Nasal cavity respiratory epithelium epithelial cell of viscerocranial mucosa (primary cell): ENCODE measurements at places on chromosomes 2 and 18. TPM values are rescaled to one million over a fixed set of nuclear protein-coding genes. Genes with fewer than 3 reads are reported as not detected.

The KCNE4 gene
- total RNA-seq: 0.14 TPM in 1 of 2 replicates, not detected in the other

The CD8A gene
- 0.07 TPM in 1 of 2 replicates, not detected in the other for total RNA-seq

The FAM117B gene
- total RNA-seq: 4.8 and 11.9 TPM in 2 replicates

The CD207 gene
- total RNA-seq: not detected in 2 replicates

The CDH19 gene
- total RNA-seq: under 0.01 TPM in 1 of 2 replicates, not detected in the other

The RPS27A gene
- total RNA-seq: 580 and 1,143 TPM in 2 replicates

The DPYSL5 gene
- total RNA-seq: not detected in 2 replicates

The CCBE1 gene
- total RNA-seq: 0.28 and 2.1 TPM in 2 replicates

The NYAP2 gene
- total RNA-seq: under 0.01 TPM in 1 of 2 replicates, not detected in the other

The PRPF40A gene
- total RNA-seq: 150 and 169 TPM in 2 replicates

The MROH2A gene
- total RNA-seq: not detected in 2 replicates

The SERPINB11 gene
- total RNA-seq: under 0.01 and 0.93 TPM in 2 replicates
